Thymus (tissue), 14 donors: ENCODE measurements at places on chromosomes 3 and 15. TPM values are rescaled to one million over a fixed set of nuclear protein-coding genes. Genes with fewer than 3 reads are reported as not detected.

GRCh38 chr3:5809586-5810246 lies 622.2 kb downstream of the EDEM1 start:
- no peaks in the 10 kb centered on the region for H3K4me1 ChIP-seq
- H3K27ac ChIP-seq, result no peak overlapping the region
- H3K4me3 ChIP-seq, result no peak overlapping the region
- no peaks in the 10 kb centered on the region for H3K27me3 ChIP-seq

DNA sequence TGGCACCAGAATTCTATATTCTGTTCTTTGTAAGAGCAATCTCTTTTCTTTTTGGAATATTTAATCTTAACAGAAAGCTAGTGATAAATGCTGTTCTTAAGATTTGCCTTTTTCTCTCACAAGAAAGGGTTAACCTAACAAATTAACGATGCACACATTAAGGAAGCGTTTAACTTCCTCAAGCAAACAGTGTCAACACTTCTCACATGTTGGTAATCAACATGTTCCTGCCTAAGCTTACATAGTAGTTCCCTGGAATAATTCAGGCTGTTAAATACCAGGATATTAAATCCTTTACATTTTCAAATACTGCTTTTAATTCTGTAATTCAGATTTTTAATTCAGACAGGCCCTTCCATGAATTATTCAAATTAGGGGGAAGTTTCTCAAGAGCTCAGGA lies 67.4 kb upstream of the RPL35A start:
- DNase-seq, result no peak
- peaks cover 3% of the 10 kb centered on the region for H3K36me3 ChIP-seq
- H3K4me1 ChIP-seq, result peaks cover 41% of the 10 kb centered on the region
- H3K4me3 ChIP-seq, result no peak overlapping the region

GRCh38 chr15:48063411-48063985 lies 57.3 kb upstream of the SLC24A5 start:
- no peak for DNase-seq
- H3K27me3 ChIP-seq, result no peaks in the 10 kb centered on the region
- H3K27ac ChIP-seq, result no peak overlapping the region
- H3K36me3 ChIP-seq, result no peaks in the 10 kb centered on the region
- no peak overlapping the region for H3K4me3 ChIP-seq

- no peaks in the 10 kb centered on the region for H3K27me3 ChIP-seq
- no peak for DNase-seq
- H3K4me1 ChIP-seq, result peaks cover 4% of the 10 kb centered on the region
- H3K27ac ChIP-seq, result no peak overlapping the region
- H3K4me3 ChIP-seq, result no peak overlapping the region
These were observed 15.0 kb downstream of the SCG5 start for GRCh38 chr15:32656496-32656895.

DNA sequence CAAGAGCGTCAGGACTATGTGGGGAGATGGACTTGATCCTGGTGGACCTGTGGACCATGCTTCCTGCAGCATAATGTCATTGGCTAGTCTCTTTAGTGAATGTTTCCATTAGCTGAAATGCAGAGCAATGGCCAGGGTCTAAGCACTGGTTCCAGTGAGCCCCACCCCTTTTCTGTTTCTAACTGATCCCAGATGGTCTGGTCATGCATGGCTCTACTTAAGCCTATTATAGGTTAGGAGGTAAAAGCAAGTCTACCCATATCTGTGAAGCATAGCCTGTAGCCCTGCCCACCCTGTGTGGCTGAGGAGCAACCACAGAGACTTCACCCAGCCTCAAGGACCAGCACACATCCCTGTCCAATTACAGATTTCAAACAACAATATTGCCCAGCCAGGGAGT lies 419.2 kb downstream of the ZNF385D start:
- no peaks in the 10 kb centered on the region for H3K27me3 ChIP-seq
- DNase-seq, result no peak
- H3K36me3 ChIP-seq, result no peaks in the 10 kb centered on the region
- no peak overlapping the region for H3K4me3 ChIP-seq
- H3K27ac ChIP-seq, result no peak overlapping the region

- peaks cover 18% of the 10 kb centered on the region for H3K27me3 ChIP-seq
- peaks cover 6% of the 10 kb centered on the region for H3K4me1 ChIP-seq
- H3K4me3 ChIP-seq, result no peak overlapping the region
- H3K36me3 ChIP-seq, result no peaks in the 10 kb centered on the region
- H3K27ac ChIP-seq, result no peak overlapping the region
These were observed 1036.6 kb downstream of the IGSF11 start for GRCh38 chr3:117998071-117998470.

GRCh38 chr3:155024006-155024638 lies 56.0 kb upstream of the MME start:
- H3K27me3 ChIP-seq, result no peaks in the 10 kb centered on the region
- no peak for DNase-seq
- no peak overlapping the region for H3K27ac ChIP-seq

- no peak for DNase-seq
- H3K4me3 ChIP-seq, result no peak overlapping the region
- H3K27me3 ChIP-seq, result no peaks in the 10 kb centered on the region
These were observed 532.2 kb downstream of the ROBO2 start for GRCh38 chr3:77571971-77572715.

GRCh38 chr3:184574515-184575417 lies 13.2 kb downstream of the EPHB3 start:
- no peak overlapping the region for H3K4me3 ChIP-seq
- H3K27ac ChIP-seq, result no peak overlapping the region
- no peaks in the 10 kb centered on the region for H3K36me3 ChIP-seq
- peaks cover 33% of the 10 kb centered on the region for H3K27me3 ChIP-seq

DNA sequence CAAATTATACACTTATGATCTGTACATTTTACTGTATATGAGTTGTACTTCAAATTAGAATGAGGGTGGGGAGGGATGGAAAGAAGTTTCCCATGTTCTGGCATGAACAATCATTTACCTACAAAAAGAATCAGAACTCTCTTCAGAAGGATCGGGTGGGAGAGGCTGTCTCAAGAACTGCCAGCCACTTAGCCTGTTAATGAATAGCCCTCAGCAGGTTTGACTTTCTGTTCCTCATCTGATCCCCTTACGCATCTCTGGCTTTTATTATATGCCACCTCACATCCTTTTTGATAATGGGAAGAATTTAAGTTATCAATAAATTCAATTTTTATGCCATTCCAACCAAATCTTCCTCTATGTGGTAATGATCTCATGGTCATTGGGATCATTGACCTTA lies 168.3 kb upstream of the TGFBR2 start:
- H3K27ac ChIP-seq, result no peak overlapping the region
- no peaks in the 10 kb centered on the region for H3K36me3 ChIP-seq
- H3K27me3 ChIP-seq, result no peaks in the 10 kb centered on the region
- H3K4me1 ChIP-seq, result peaks cover 6% of the 10 kb centered on the region
- DNase-seq, result no peak

IQCH gene
- total RNA-seq, result 1.8 TPM

LRRC57 gene
- 9.6 TPM for total RNA-seq

SENP5 gene
- total RNA-seq, result 24.8 TPM

ARHGEF26 gene
- 1.3 TPM for total RNA-seq

SEC22C gene
- total RNA-seq, result 20.9 TPM

LIPC gene
- total RNA-seq, result 2.4 TPM

ZDHHC19 gene
- total RNA-seq, result 0.19 TPM

PLA1A gene
- total RNA-seq, result 1.1 TPM

HOMER2 gene
- total RNA-seq, result 7.8 TPM

POLQ gene
- total RNA-seq, result 7.9 TPM

ERC2 gene
- 0.28 TPM for total RNA-seq
